ENCODE measurements at places on chromosomes 4 and X. TPM values are rescaled to one million over a fixed set of nuclear protein-coding genes. Genes with fewer than 3 reads are reported as not detected.

Gene ARMCX4
- total RNA-seq, result 25.4 TPM

Gene LIMCH1
- total RNA-seq, result 0.82 TPM

Gene ATP2B3
- total RNA-seq, result not detected

Gene MSX1
- 4.3 TPM for total RNA-seq

Gene COPS4
- total RNA-seq, result 37.5 TPM

Gene EIF1AX
- 112 TPM for total RNA-seq

Gene FAM149A
- total RNA-seq, result 10.8 TPM

Gene TRMT2B
- 18.3 TPM for total RNA-seq

Gene PPEF2
- not detected for total RNA-seq

Gene PRDM8
- total RNA-seq, result 7.8 TPM

Gene PTCHD1
- total RNA-seq, result under 0.01 TPM

Gene CT55
- not detected for total RNA-seq

Gene CCDC149
- total RNA-seq, result 18.3 TPM

Gene UCP1
- not detected for total RNA-seq

Gene RFC1
- 78.5 TPM for total RNA-seq

Gene FOXO4
- total RNA-seq, result 4.2 TPM

Gene PCDH7
- total RNA-seq, result 172 TPM

Gene ADH7
- not detected for total RNA-seq
